T-helper 2 cell (primary cell): ENCODE measurements at places on chromosomes 7 and 10.

- no peak for DNase-seq
Measured at GRCh38 chr7:27611059-27611458, 51.6 kb downstream of the HIBADH start.

DNA sequence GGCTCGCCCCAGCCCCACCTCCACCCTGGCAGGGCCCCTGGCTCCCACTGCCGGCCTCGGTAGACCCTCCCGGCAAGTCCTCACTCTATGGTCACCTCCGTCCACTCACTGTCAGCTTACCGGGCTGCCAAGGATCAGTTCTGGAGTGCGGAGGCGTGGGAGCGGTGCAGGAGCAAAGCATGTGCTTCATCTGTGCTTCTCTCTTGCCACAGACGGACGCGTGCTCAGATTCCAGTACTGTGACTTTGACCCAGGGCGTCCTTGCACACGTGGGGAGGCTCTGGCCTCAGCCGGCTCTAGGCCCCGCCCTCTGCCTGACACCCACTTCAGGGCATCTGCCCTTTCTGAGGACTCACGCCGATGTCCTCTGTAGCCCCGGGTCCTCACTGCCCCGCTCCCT lies 547.5 kb upstream of the FOXK1 start:
- DNase-seq = no peak

DNA sequence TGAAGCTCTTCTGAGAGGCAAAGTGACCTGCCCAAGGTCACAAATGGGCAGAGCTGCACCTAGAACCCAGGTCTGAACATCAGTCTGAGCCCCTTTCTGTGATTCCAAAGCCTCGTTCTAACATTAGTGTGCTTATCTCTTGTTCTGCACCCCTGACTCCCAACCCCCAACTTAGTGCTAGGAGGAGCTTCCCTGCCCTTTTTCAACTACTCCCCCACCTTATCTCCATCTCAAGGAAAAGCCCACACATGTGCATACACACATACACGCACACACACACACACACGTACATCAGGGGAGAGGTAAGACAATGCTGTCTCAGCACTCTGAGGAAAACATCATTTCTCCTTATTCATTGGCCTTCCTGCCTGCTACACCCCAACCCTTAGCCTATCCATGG lies 8.3 kb downstream of the PRRT4 start:
- DNase-seq = no peak

- DNase-seq = no peak
Measured at GRCh38 chr10:132002004-132002403, 20.3 kb upstream of the BNIP3 start.

DNA sequence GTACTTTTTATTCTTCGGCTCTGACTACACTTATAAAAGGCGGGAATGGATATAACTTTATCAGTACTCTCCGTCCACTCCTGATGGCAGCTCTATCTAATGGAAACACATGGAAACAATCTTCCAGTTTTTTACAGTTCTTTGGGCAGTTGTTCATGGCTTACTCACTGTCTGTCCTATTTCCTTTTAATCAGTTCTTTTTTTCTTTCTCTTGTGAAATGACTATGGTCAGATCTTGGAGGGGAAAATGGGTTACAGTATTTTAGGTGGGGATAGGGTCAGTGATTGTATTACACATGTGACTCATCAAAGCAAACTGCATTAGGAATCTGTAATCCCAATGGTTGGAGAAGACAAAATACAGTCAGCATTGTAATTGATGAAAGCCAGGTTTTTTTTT lies 112.4 kb downstream of the BICC1 start:
- no peak for DNase-seq
